ENCODE measurements at places on chromosomes 6 and 20.

DNA sequence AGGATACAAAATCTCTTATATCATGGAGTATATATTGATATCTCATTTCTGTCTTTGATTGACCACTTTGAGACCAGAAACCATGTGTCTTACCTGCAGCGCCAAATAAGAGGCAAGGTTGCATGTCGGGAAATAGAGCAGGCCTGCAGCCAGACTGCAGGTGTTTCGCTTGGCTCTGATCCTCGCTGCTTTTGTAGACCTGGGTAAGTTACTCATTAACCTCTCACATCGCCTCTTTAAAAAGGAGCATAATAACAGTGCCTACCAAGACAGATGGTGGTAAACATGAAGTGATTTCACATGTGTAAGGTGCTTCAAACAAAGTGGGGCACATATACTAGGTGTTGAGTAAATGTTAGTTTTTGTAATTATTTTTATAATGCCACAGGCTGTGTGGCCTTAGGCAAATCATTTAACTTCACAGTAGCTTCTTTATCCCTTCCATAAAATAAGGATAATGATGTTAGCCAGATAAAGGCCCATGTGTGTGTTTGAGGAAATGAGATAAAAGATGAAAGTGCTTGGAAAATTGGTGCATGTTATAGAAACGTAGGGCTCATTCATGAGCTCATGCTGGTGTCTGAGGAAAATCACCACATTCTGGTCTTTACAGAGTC is 248.8 kb upstream of the MAP3K7 start:
- no peak for DNase-seq

- no peak for DNase-seq
These were observed 139.8 kb upstream of the TNFAIP3 start for GRCh38 chr6:137727216-137727765.

- DNase-seq, result no peak
These were observed 183.2 kb downstream of the CARMIL1 start for GRCh38 chr6:25462235-25462897.

- DNase-seq, result no peak
These were observed 223.4 kb downstream of the FOXC1 start for GRCh38 chr6:1832844-1833787.

DNA sequence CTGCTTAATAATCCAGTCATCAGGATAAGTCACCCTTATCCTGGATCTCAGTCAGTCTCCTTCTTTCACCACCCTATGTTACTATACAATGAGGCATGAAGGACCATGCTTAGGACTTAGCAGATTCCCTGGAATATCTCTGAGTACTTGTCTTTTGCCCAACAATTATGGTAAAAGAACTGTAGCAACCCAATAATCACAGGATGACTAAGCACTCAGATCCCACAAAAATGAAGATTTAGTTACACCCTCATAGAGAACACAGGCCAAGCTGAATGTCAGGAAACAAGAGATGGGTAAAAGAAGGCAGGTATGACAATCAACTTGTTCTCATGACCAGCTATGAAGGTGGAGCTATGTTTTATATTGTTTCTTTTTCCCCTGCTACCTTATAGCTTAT is 91.4 kb downstream of the EDN1 start:
- DNase-seq, result no peak

- DNase-seq, result peak; percentile 29
These were observed 8.5 kb downstream of the IYD start for GRCh38 chr6:150377211-150377781.

- peak; percentile 23 for DNase-seq
These were observed 69.0 kb downstream of the MOCS1 start for GRCh38 chr6:39865011-39865888.

DNA sequence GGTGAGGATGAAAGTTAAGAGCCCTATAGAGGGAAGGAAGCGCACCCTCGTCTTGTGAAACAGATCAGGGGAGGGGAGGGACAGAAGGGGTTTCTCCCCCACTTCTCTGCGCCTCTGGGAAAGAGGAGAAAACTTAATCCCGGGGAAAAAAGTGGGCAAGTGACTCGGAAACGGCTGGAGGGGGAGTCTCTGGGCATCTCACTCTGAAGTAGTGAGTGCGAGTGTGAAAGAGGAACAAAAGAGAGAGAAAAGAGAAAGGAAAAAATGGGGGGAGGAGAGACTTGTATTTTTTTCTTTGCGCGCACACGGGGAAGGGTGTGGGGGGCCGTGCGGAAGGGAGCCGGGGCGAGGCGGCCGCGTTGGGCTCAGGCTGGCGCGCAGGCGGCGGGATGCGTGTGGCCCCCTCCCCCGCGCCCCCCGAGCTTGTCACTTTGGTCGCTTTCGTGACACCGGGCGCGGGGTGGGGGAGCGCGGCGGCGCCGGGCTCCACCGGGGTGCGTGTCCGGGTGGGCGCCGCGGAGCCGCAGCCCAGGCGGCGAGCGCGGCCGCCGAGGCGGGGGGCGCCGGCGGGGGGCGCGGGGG is 454 bp downstream of the L3MBTL3 start:
- DNase-seq, result no peak

DNA sequence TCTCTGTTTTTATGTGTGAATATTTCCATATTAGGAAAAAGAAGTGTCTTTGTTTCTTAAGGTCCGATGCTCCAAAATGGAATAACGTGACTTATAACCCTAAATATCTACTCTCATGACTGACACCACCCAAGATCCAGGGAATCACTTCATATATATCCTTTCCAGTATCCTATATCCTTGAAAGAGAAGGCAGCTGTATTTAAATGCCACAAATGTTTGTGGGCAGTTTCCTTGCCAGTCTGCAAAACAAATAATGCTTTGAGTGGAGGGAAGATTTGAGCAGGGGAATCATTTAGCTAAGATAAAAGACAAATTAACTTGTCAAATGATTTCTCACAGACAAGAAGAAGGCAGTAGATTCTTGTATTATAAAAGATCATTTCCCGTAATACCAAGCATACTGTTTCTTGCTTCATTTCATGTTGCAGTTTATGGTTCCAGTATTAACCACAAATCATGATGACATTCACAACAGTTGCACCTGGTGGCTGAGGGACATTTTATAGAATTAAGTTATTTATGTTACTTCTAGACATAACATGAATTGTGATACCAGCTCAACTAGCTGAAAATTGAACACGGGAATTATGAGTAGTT is 30.0 kb upstream of the FABP7 start:
- no peak for DNase-seq

- DNase-seq, result no peak
These were observed 2.7 kb downstream of the OSTM1 start for GRCh38 chr6:108071736-108072276.

- no peak for DNase-seq
These were observed 297.2 kb downstream of the CDH26 start for GRCh38 chr20:60255415-60255814.

- no peak for DNase-seq
These were observed 284.4 kb upstream of the RNF24 start for GRCh38 chr20:4299773-4300172.

- no peak for DNase-seq
These were observed 152.3 kb upstream of the BEND3 start for GRCh38 chr6:107267634-107268033.

DNA sequence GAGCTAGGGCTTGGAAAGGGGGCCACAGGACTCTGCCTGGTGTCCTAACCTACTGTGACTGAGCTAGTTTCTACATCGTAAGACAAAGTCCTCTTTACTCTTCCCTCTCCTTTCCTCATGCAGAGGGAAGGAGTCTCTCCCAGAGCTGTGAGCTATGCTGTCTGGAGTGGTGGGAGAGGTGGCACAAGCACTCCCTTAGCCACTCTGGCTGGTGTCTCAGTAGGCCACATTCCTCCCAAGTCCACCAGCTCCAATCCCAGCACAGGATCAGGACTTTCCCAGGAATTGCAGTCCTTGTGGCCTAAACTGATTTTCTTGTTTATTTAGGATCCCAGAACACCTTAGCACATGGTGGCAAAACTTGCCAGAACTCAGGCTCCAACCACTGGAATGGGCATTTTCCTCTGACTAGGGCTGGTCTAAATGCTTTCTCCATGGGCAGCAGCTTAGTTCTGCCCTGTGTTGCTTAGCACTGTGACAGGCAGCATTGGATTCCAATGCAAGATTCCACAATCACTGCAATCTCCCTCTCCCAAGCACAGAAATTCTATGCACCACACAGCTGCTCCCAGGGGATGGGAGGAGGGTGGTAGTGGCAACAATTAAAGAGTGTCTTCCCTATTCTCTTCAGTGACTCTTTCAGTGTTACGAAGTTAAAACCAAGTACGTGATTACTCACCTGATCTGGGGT is 733.3 kb downstream of the HACE1 start:
- DNase-seq, result no peak

- no peak for DNase-seq
These were observed 46.8 kb upstream of the INSM1 start for GRCh38 chr20:20321134-20321533.

DNA sequence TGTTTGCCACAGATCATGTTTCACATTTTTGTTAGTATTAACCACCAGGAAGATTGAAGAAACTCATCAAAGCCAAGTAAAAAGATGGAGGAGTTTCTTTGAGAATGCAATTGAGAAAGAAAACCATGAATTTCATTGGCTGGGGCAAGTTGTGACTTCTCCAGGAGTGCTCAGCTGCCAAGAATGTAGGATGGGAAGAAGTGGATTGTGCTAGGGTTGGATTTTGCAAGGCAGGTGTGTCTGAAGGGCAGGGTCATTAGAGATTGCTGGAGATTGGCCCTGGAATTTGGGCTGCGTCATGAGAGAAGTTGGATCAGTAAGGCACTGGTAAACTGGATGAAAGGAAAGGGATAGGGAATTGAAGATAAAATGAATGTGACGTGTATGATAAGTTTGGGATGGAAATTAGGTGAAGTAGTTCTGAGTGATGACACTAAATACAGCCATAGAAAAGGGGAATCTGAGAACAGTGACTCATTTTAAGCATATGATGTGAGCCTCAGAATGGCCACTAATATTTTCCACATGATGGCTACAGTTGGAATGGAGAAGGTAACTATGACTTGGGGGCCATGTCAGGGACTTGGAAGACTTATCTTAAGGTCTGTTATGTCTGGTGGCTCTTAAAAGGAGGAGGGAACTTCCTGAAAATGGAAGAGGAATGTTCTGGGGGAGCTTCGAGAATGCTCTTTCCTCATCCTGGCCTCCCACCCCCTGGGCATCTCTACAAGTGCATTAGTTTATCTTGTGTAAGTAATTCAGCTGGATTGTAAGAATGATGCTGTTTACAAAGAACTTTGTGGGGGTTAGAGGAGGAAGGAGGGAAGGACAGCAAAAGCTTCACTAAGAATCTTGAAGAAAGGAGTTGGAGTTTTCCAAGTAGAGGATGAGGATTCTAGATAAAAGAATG is 27.8 kb upstream of the ERVFRD-1 start:
- no peak for DNase-seq

DNA sequence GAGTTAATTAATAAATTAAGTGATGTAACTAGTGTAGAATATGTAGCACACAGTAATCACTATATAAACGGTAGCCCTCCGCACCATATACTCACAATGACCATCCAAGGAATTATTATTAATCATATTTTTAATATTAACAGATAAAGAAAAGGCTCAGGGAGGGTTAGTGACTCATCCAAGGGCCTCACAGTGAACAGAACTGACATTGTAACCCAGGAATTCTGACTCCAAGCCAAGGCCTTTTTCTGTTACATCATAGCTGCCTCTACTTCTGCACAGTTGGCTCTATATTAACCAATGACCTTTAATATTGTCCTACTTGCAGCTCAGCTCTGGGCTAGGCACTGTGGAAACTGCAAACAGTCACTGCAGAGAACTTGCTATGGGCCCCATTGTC is 117.5 kb upstream of the SIRPG start:
- DNase-seq, result no peak

GRCh38 chr6:111615916-111616612 is 10.4 kb upstream of the TRAF3IP2 start:
- no peak for DNase-seq

- no peak for DNase-seq
These were observed 559.4 kb upstream of the AGPAT4 start for GRCh38 chr6:161833099-161833860.

- no peak for DNase-seq
These were observed 12.4 kb downstream of the HTR1E start for GRCh38 chr6:86949771-86950170.

GRCh38 chr20:63016514-63017075 is 9.8 kb upstream of the BHLHE23 start:
- DNase-seq, result no peak

DNA sequence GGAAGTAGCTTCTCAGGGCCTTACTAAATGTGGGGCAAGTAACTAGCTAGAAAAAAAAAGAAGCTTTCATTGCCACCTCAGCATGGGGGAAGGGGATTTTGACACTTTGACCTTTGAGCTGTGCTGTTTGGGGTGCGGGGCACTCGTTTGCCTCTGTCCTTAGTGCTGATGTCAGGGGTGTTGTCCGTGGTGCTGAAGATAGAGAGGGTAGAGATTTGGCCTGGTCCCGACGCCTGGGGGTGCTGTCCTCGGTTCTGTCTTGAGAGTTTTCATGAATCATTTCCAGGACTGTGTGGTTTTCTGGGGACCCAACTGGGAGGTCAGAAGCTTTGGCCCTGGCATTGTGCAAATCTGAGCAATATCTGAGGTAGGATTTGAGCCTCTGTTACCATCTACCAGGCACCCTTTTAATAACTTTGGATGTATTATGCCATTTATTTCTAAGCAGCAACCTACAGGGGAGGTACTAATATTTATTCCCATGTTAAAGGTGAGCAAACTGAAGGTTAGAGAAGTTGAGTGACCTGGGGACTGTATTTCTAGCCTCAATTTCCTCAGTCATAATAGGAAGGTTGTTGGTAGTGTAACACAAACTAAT is 78.0 kb downstream of the DLGAP4 start:
- DNase-seq, result no peak

DNA sequence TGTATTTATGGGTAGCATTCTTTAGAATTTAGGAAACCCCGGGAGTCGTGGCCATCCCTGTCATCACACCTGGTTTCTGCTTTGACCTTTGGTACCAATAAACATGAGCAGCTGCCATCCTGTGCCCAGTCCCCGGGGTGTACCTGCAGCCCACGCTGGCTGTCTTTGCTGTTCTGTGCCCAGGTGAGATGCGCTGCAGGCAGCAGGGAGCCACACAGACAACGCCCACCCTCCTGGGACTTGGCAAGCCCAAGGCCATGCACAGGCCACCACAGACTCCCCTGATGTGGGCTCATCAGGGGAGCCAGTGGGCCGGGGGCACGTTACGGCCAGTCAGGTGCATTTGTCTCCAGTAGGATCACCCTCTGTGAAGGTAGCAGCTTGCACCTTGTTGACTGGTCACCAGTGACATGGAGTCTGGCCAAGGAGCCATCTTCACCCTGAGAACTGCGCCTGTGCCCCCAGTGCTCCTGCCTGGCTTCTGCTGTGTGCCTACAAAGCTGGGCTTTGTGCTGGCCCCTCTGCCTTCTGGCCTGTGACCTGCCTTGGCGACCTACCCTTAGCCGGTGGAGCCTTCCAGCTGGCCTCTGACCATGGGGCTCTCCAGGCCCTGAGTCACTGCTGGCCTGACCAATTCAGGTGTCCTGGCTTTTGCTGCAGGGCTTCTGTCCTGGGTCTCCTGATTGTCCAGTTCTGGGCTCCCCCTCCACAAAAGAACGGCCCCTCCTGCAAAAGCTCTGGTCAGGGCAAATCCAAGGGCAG is 14.2 kb upstream of the UNC93A start:
- DNase-seq, result no peak

DNA sequence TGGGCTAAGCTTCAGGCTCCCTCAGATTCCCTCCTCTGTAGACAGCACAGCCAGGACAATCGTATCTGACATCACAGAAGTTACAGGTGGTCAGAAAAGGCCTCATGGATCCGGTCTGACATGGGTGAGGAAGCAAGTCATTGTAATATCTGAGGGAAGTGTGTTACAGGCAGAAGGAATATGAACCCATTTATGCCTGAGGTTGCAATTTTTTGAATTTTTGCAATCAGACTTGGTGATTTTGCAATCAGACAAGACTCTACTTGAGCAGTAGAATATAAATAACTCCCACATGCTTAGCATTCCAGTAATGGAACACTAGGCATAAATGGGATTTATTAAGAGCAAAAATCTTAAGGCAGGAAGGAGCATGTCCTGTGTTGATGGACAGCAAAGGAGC is 52.1 kb downstream of the CBLN4 start:
- DNase-seq, result no peak

All from breast epithelium (tissue), 4 donors.